ENCODE measurements at places on chromosomes 13 and 19. TPM values are rescaled to one million over a fixed set of nuclear protein-coding genes. Genes with fewer than 3 reads are reported as not detected.

The KCNN1 gene
- total RNA-seq, result not detected

The WDR18 gene
- total RNA-seq, result 25.0 TPM

The HSH2D gene
- total RNA-seq, result not detected

The POU2F2 gene
- 244 TPM for total RNA-seq

The TNPO2 gene
- total RNA-seq, result 94.6 TPM

The IZUMO1 gene
- 0.45 TPM for total RNA-seq

The FGF22 gene
- total RNA-seq, result 8.0 TPM

DNA sequence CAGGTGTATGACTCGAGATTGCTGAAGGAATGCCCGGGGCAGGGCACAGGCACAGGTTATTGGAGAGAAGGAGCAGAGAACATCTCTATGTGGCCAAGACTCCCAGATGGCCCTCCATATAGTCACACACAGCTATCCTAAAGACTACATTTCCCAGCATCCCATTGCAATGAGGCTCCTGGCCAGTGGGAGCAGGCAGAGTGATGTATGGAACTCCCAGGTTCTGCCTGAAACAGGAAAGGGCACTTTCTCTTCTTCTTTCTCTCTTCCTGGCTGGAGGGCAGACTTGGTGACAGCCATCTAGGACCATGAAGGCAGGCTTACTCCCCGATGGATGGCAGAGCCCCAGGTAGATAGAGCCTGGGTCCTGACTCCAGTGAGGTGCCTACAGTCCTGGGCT lies 13.5 kb downstream of the PPP1R13L start:
- no peak for DNase-seq

DNA sequence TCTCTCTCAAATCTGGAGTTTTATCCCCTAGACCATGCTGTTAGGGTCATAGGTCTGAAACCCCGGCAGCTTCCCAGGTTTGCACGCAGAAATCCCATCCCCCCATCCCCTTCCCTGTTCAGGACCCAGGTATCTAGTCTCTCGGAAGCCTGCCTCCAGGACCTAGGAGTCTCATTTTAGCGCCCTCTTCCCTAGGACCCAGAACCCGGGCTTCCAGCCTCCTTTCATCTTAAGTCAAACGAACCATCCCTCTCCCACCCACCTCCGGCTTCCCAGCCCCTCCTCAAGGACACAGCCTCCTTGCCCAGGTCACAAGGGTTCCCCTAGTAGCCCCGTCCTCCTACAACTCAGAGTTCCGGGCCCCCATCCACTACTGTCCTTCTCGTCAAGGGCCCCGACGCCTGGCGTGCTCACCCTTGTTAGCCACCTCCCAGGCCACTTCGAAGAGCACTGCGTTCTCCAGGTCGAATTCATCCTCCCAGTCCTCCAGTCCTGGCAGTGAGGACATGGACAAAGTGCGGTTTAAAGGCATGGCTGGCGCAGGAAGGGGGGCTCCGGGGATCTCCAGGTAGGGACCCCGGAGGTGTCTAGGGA lies 431 bp downstream of the GYS1 start:
- DNase-seq, result no peak

- no peak for DNase-seq
These were observed 25.1 kb downstream of the TMEM161A start for GRCh38 chr19:19113040-19113626.

DNA sequence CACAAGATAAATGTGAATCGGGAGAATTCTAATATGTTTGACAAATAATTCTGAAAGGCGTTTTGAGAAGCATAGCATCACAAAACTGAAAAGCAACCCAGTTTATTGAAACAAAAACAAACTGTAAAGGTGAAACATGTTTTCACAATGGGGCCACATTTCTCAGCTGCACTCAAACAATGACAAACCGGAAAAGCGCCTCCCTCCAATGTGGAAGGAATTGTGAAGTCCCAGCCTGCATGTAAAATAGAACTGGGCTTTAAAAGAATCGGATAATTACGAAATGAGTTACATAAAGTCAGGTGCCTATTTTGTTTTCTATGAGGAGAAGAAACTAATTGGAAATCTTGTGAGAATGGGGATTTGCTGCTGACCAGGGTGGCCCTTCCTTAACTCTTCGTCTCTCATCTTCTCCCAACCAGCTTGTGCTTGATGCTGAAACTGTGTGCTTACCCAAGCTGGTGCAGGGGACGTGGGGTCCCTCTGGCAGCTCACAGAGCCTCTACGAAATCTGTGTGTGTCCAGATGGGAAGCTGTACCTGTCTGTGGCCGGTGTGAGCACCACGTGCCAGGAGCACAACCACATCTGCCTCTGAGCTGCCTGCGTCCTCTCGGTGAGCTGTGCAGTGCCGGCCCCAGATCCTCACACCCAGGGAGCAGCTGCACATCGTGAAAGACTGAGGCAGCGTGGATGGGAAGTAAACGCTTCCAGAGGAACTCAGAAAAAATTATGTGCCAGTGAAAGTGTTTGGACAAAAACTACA lies 109.4 kb downstream of the SACS start:
- no peak for DNase-seq

- peak; percentile 90 for DNase-seq
These were observed 105.2 kb downstream of the COL4A2 start for GRCh38 chr13:110412132-110412914.

GRCh38 chr19:5339950-5340636 lies 519 bp downstream of the PTPRS start:
- no peak for DNase-seq

- no peak for DNase-seq
These were observed 295.6 kb downstream of the TBC1D4 start for GRCh38 chr13:75186379-75186778.

GRCh38 chr19:16836115-16837034 lies 7.2 kb downstream of the SIN3B start:
- no peak for DNase-seq

GRCh38 chr13:52884429-52885010 lies 36.1 kb upstream of the PCDH8 start:
- no peak for DNase-seq

GRCh38 chr19:30785458-30786137 lies 413.4 kb downstream of the ZNF536 start:
- DNase-seq, result no peak

- no peak for DNase-seq
These were observed 58.5 kb upstream of the ZDHHC20 start for GRCh38 chr13:21517576-21517975.

- DNase-seq, result peak; percentile 57
These were observed 9.1 kb downstream of the NOP53 start for GRCh38 chr19:47754206-47755064.

GRCh38 chr19:11256189-11256588 lies 6.1 kb downstream of the DOCK6 start:
- no peak for DNase-seq

GRCh38 chr19:31567776-31568175 lies 218.5 kb upstream of the TSHZ3 start:
- no peak for DNase-seq

- DNase-seq, result no peak
These were observed 14.0 kb downstream of the ZC3H4 start for GRCh38 chr19:47099576-47100050.

GRCh38 chr13:35830850-35831450 lies 300.2 kb downstream of the DCLK1 start:
- no peak for DNase-seq

- DNase-seq, result no peak
These were observed 4.3 kb upstream of the ZNF529 start for GRCh38 chr19:36577271-36577996.

DNA sequence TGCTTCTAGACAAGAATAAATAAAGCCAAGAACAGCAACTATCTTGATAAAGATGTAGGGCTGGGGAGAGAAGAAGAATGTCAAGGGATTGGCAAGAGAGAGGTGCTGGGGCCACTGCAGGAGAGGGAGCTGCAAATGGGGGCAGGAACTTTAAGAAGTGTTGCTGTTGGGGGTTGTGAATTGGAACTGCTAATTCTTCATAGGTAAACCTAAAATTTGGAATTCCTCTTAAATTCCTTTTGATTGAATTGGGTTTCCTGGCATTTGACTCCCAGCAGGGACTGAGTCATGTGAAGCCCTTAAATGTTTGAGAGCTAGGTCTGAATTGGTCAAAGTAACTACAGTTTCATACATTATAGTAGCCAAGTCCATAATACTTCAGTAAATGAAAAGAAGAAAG lies 305.6 kb upstream of the TMTC4 start:
- DNase-seq, result no peak

DNA sequence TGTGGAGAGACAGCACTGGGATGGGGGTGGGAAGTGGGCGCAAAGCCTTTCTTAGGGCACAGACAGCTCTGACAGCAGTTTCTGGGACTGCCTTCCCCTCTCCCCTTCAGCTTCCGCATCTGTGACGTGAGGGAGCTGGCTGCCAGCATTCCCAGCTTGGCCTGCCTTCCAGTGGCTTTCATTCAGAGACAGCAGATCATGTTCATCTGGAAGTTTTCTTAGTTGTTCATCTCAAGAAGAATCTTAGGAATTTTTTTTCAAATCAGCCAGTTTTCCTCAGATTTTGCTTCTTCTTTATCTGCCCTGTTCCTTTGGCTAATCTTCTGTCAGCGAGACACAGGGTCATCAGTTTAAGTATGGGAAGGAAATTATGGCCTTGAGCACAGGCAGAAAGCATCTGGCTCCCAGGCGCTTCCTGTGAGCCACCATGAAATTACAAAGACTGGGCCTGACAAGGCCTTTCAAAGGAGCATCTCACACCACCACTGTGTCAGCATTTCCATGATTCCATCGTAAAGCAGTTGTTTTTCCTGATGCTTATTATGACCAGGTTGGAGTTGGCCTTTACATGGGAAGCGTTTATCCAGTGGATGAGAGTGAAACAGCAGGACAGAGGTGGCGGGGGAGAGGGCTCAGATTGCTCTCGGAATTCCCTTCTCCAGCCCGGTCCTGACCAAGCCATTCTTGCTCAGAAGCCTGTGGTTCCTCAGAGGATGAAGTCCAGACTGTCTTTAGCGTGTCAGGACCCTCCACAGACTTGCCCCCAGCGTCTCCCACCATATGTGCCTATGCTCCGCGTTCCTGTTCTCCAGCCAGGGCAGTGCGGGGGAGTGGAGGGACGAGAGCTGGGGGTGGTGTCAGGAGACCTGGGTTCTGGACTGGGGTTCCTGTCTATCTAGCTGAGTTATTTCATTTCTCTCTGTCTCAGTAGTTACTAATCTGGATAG lies 43.6 kb downstream of the ARHGAP35 start:
- peak; percentile 53 for DNase-seq

DNA sequence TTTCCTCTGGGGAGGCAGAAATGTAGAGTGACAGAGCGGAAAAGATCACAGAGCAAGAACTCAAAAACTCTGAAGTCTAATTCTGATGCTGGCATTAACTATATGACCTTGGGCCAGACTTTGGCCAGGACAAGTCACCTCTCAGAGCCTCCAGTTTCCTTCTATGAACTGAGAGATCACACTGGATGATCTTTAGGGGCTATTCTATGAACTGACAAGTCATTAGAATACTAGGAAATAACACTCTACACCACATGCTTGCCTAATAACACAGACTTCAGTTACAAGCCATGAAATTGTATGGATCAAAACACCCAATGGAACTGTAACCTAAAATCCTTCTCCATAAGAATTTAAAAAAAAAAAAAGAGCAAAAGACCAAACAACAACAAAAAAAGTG lies 16.9 kb downstream of the SLC25A30 start:
- DNase-seq, result no peak

- no peak for DNase-seq
These were observed 121.2 kb upstream of the MLNR start for GRCh38 chr13:49098771-49099512.

Data from suprapubic skin (tissue), 4 donors.